ENCODE measurements at places on chromosomes 1 and 21. TPM values are rescaled to one million over a fixed set of nuclear protein-coding genes. Genes with fewer than 3 reads are reported as not detected.

The CNIH3 gene
- 20.9 TPM for total RNA-seq

The LRRIQ3 gene
- 0.12 TPM for total RNA-seq

The IFI44L gene
- total RNA-seq = 2.7 TPM

The IVL gene
- 1.7 TPM for total RNA-seq

The GCSAML gene
- under 0.01 TPM for total RNA-seq

The S100A5 gene
- 0.66 TPM for total RNA-seq

The PTPN22 gene
- 0.75 TPM for total RNA-seq

The TTC34 gene
- total RNA-seq = 0.12 TPM

The ORC1 gene
- total RNA-seq = 3.4 TPM
